Activated CD8-positive, alpha-beta memory T cell treated with anti-CD3 and anti-CD28 coated beads, Interleukin-2, amount 50 U/mL, for 48 hours (primary cell): ENCODE measurements at places on chromosomes 7 and 10.

DNA sequence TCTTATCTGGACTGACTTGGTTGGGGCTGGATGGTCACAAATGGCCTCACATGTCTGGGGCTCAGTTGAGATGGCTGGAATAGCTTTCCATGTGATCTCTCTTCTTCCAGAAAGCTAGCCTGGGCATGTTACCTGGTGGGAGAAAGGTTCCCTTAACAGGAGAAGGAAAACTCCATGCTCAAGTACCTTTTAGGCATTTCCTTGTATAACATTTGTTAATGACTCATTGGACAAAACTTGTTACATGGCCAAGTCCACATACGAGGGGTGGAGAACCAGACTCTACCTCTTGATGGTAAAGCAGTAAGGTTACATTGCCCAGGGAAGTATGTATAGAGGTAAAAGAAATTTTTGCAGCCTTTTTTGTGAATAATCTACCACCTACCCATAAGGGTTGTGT lies 826.4 kb downstream of the LRMDA start:
- DNase-seq = no peak

DNA sequence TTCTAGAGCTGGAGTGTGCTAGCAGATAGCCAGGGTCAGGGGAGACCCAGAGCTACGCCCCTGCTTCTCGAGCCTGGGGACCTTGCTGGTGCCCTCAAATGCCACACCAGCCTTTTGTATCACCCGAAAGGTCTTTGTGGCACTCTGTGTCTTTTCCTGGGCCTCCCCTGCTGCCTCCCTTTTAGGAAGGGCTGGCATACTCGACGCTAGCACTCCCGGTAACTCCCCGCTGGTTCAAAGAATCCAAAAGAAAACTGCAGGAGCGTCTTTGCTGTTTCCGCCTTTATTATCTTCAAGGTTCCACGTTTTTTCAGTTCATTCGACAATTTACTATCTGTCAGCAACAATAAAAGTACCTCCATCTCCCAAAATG lies 36.3 kb downstream of the CTBP2 start:
- no peak for DNase-seq

GRCh38 chr7:100353685-100354330 lies 4.1 kb upstream of the PILRB start:
- peak; percentile 66 for DNase-seq

GRCh38 chr10:73907841-73908517 lies 3.0 kb upstream of the PLAU start:
- no peak for DNase-seq

DNA sequence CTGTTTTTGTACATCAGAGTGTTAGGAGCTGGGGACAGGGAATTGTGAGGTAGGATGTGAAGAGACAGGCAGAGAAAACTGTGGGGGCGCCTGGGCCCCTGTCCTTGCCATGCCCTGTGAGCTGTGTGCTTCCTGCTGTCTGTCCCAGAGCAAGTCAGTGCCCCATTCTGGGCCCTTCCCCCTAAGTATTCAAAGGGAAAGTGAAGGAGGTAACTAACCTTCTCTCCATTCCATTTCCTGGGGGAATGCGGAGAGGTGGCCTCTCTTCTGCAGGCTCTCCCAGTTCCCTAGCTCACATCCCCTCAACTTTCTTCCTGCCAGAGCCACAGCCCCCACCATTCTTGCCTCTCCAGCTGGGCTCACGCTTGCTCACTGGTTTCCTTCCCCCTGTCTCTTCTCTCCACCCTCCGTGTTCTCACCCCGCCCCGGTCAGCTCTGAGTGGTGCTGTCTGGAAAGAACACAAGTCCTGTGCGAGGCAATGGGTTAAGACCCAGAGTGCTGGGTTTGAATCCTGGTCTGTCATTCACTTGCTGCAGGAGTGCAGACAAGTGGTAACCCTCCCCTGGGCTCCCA lies 9.7 kb upstream of the VSIR start:
- no peak for DNase-seq

DNA sequence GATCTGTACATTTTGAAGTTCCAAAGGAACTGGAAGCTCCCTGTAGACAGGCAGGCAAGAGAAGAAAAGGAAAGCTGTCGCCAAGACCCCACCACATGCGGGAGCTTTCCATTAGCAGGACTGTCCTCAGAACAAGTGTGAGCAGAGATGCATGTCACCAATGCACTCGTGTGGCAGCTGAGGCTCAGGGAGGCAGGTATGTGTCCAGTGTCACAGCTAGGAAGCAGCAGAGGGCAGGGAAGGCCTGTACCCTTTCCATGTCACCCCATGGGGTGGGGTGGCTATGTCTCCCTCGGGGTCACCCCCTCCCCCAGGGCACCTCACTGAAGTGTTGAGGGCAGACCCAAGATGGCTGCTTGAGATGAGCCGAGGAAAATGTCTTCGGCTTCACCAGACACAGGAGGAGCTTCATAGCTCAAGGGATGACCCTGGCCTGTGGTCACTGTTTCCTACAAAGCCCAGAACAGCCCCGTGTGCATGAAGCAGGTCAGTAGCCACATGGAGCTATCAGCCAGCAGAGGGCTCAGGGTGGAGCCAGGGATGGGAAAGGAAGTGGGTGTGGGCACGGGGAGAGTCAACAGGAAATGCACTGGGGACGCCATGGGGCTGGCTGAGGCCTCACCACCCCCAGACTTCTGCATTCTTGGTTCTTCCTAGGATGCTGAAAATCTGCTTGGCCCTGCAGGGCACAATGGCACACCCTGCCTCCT lies 96.6 kb downstream of the FAM53B start:
- peak; percentile 75 for DNase-seq

DNA sequence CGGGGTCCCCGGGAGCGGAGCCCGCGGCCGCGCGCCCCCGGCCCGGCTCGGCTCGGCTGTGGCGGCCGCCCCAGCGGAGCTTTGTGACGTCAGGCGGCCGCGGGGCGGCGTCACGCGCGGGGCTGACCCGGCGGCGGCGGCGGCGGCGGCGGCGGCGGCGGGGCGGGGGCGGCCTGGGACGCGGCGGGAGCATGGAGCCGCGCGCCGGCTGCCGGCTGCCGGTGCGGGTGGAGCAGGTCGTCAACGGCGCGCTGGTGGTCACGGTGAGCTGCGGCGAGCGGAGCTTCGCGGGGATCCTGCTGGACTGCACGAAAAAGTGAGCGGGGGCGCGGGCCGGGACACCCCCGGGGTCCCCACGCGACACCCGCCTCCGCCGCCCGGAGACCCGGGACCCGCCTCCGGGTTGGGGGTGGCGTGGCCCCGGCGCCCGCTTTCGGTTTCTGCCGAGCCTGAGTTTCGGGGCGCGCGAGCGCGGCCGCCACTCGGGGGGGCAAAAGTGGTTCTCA lies at the start of gene PWWP2B:
TSS of gene PWWP2B (plus strand) at position 165 of the 506 bp plus-strand sequence. CDS start at position 192, 27 bp downstream.
- peak; percentile 71 for DNase-seq

DNA sequence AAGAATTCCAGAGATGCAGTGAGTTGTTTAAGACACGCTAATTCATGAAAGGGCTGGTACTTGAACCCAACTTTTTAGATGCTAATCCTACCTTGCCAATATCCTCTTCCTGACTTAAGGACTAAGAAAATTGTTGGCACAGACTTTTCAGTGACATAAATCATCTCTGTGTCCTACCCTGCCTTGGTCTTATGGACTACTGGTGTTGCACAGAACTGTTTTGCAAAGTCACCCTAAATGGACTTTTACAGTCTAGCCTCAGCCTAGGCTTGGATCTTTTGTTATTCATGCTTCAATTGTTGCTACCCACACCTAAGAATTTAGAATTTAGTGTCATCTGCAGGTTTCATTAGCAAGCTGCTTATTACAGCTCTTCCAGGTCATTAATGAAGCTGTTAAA lies 112.7 kb downstream of the SORCS1 start:
- no peak for DNase-seq

DNA sequence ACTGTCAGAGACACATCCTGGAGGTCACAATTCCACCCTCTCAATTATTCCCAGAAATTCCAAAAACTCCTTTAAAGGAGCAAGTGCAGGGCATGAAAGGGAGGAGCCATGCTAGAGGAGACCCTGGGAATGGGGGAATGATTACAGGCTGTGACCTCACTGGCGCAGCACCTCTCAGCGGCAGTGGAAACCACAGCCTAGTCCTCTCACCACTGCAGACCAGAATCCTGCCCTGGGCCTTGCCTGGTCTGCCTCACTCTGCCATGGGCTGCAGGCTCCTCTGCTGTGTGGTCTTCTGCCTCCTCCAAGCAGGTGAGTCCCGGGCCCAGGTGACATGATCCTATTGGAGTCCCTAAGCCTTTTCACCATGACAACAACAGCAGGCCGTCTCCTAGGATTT lies 50.5 kb upstream of the PRSS58 start:
- no peak for DNase-seq

- DNase-seq = no peak
Observed at GRCh38 chr7:94095316-94096009, 91.3 kb upstream of the BET1 start.

DNA sequence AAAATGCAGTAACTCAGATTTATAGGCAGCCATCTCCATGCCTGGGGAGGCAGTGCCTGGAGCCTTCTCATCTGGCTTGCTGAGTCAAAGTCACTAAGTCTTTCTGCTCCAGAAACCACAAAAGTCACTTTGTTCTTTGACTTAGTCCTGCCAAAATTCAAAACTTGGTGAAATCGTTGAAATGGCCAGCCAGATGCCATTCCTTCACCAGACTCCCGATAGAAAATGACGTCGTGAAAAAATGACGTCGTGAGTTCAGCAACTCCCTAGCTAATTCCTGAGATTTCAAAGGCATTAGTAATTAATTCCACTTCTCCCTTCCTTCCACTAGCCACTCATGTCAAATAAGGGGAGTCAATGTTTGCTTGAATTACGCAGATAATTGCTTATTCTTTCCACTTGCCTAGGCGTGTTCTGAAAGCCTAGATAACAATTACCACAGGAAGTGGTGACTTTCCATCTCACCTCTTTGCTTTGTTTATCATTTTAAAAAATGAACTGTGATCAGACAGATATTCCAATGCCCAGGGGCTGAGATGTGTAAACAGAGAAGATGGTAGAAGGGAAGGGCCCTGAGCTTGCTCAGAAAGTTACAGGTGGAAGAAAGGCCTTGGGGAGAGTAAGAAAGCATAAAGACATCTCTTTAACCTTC lies 48.5 kb upstream of the OSBPL3 start:
- DNase-seq = no peak

GRCh38 chr10:44706745-44707144 lies 204.4 kb upstream of the TMEM72 start:
- no peak for DNase-seq

- DNase-seq = no peak
Observed at GRCh38 chr7:105307163-105307672, 81.5 kb downstream of the SRPK2 start.

- no peak for DNase-seq
Observed at GRCh38 chr10:63666836-63667383, 145.7 kb downstream of the REEP3 start.

DNA sequence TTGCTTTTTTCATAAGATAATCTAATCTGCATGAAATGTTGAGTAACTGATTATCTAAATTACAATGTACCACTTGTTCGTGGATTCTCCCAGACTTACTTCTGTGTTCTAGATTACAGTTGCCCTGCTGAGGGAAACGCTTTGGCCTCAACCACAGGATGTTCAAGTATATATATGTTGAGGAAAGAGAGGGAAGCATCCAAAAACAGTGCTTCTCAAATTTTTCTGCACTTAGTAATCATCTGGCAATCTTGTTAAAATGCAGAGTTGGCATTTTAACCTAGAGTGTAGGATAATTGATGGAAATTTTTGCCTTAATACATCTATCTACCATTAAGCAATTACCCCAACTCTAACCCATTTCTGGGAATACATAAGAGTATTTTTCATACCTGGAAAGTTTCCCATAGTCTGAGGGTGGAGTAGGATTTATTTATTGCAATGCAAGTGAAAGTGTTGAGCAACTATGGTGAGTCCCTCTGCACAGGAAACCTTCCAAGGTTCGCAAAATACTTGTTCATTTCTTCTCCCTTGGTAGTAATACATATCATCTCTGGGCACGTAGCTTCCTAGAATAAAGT lies 59.6 kb upstream of the C1GALT1 start:
- DNase-seq = no peak

- peak; percentile 72 for DNase-seq
Observed at GRCh38 chr7:2843711-2844152, 376 bp downstream of the GNA12 start.

DNA sequence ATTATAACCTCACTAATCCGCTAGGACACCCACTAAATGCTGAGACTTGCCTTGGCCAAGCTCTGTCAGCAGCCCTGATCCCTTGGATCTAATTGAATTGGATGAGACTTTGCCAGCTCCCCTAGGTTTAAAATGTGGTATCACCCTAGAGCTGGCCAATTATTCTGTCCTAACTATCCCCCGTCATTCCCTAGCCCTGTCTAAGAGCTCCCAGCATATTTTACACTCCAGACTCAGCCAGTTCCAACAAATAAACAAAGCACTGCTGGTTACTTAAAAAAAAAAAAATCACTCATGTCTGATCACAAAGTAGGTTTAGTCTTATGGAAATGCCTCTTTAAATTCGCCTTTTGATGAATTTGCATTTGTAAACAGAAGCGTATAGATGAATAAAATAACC lies 147.9 kb upstream of the EGR2 start:
- DNase-seq = no peak

DNA sequence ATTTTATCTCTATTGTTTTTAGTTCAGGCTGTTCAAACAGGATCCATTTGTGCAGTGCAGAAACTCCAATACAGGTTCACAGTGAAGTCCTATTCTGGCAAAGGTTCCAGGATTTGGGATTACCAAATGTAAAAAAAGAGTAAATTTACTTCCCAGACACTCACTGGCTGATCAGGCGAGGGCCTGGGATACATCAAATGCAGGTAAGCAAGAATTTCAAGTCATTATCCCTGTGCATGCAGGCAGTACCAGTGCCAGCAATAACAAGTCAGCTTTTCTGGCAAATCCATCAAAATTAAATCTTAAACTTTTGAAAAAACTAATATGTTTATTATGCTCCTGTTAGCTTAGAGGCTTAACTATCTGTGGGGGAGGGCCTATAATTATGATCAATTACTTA lies 6.3 kb downstream of the CDK6 start:
- no peak for DNase-seq
